SJCRH30 (cell line): ENCODE measurements at places on chromosomes 6 and 20. TPM values are rescaled to one million over a fixed set of nuclear protein-coding genes. Genes with fewer than 3 reads are reported as not detected.

DNA sequence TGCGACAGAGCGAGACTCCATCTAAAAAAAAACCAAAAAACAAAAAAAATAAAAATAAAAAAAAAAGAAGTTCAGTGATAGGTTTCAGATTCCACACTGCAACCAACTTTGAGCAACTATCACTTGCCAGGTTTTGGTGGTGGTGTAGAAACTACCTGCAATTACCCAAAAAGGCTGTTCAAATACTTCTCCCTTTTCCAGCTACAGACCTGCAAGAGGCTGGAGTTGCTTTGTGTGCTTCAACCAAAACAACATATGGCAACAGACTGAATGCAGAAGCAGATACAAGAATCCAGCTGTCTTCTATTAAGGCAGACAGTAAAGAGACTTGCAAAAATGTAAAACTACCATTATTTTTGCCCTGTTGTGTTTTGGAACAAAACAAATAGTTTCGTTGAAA is 9.3 kb upstream of the BCAS1 start:
- no peak overlapping the region for H3K27ac ChIP-seq
- H3K36me3 ChIP-seq, result no peaks in the 10 kb centered on the region
- H3K4me3 ChIP-seq, result no peak overlapping the region
- no peaks in the 10 kb centered on the region for H3K27me3 ChIP-seq
- no peak for DNase-seq
- no peaks in the 10 kb centered on the region for H3K4me1 ChIP-seq

GRCh38 chr20:17036541-17036940 is 190.3 kb upstream of the PCSK2 start:
- no peak overlapping the region for H3K4me3 ChIP-seq
- H3K36me3 ChIP-seq, result no peaks in the 10 kb centered on the region
- no peaks in the 10 kb centered on the region; the same call in 1 of the 2 replicates for H3K27me3 ChIP-seq
- H3K27ac ChIP-seq, result no peak overlapping the region

DNA sequence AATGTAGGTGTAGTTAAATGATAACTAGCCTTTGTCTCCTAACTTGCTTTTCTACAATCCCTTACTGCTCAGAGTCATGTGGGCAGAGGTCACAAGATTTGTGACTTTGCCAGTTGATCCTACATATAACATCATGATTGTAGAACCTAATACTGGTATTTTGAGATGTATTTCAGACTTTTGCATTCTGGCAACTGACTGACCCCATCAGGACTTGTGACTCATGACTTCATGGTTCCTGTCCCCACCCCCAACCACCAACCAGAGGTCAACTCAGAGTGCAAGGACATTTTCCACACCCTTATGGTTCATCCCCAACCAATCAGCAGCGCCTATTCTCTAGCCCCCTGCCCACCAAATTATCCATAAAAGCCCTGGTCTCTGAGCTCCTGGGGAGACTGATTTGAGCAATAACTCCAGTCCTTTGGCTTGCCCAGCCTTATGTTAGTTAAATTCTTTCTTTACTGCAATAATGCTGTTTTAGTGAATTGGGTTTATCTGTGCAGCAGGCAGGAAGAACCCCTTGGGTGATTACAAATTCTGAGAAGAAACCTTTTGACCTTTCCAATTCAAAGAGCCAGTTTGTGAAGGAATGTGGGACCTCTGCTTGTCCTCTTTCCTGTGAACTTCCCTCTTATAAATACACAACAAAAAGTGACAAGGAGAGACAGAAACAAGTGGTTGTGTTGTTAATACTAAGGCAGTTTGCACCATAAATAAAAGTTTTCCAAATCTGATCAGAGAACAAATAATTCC is 588.7 kb downstream of the UTRN start:
- H3K4me3 ChIP-seq, result no peak overlapping the region
- H3K36me3 ChIP-seq, result no peaks in the 10 kb centered on the region
- no peaks in the 10 kb centered on the region for H3K27me3 ChIP-seq
- H3K4me1 ChIP-seq, result no peaks in the 10 kb centered on the region
- no peak for DNase-seq
- no peak overlapping the region for H3K27ac ChIP-seq

- no peak for DNase-seq
- no peaks in the 10 kb centered on the region for H3K27me3 ChIP-seq
- H3K36me3 ChIP-seq, result no peaks in the 10 kb centered on the region
Measured at GRCh38 chr20:35150846-35151579, 3.9 kb upstream of the EDEM2 start.

DNA sequence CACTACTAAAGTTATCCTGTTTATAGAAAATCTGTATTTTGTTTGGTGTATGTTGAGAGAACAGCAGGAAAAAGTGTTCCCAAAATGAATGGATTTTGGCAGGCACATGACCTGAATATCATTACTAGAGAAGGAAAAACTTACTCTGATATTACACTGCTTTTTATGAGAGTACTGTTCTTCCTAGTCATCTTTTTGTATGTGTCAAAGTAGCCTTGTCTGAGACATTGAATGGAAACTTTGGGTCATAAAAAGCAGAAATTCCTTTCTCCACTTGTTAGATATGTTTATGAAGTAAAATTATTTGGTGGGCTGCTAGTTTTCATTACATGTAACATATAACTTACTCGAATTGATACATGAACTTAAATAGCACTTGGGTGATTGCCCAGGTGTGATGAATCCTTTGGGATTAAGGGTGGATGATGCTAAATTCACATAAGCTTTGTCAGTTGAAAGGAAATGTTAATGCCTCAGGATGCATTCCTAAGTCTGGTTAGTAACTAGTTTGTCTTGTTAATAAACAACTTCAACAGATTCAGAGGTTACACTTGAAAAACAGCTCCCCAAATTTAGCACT is 206.7 kb downstream of the CENPW start:
- no peak overlapping the region for H3K27ac ChIP-seq
- DNase-seq, result no peak
- H3K27me3 ChIP-seq, result no peaks in the 10 kb centered on the region
- no peak overlapping the region for H3K4me3 ChIP-seq
- H3K36me3 ChIP-seq, result no peaks in the 10 kb centered on the region

DNA sequence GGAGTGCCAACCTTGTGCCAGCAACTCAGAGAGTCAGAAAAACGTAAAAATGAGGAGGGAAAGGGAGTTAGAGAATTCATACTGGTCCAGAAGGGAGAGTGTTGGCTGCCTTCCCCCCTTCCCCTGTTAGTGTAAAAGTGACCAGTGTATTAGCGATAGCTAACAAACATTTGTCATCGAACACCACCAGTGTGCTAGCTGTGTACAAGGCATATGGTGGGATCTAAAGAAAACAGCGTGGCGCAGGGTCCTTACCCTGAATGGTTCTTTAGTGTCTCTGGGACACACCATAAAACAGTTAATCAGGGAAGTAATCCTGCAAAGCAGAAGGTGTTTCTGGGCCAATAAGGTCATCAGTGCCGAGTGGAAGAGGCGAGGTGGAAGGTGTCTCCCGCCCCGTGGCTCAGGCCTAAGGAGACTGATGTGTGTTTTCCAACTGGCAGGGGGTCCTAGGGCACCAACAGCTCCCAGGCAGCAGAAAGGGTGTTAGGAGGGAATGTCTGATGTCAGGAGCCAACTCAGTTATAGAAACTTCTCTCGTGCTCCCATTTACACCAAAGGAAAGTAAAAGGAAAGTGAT is 91.9 kb downstream of the TCP11 start:
- H3K4me1 ChIP-seq, result peaks cover 35% of the 10 kb centered on the region
- H3K27ac ChIP-seq, result peak overlapping the region; percentile 97
- H3K4me3 ChIP-seq, result peak overlapping the region; percentile 33

GRCh38 chr6:161319231-161319630 is 45.4 kb upstream of the AGPAT4 start:
- H3K27me3 ChIP-seq, result no peaks in the 10 kb centered on the region
- H3K4me1 ChIP-seq, result peaks cover 8% of the 10 kb centered on the region

- no peaks in the 10 kb centered on the region for H3K4me1 ChIP-seq
- H3K4me3 ChIP-seq, result no peak overlapping the region
- DNase-seq, result no peak
- H3K27me3 ChIP-seq, result no peaks in the 10 kb centered on the region
- no peaks in the 10 kb centered on the region for H3K36me3 ChIP-seq
Measured at GRCh38 chr6:125798734-125799508, 8.2 kb downstream of the NCOA7 start.

GRCh38 chr20:22582964-22583772 is 1.2 kb downstream of the FOXA2 start:
- H3K27ac ChIP-seq, result peak overlapping the region; percentile 45; the same call in 1 of the 2 replicates
- H3K36me3 ChIP-seq, result peaks cover 2% of the 10 kb centered on the region; the same call in 1 of the 2 replicates
- H3K4me3 ChIP-seq, result peak overlapping the region; percentile 66
- DNase-seq, result peak; percentile 14
- no peaks in the 10 kb centered on the region for H3K4me1 ChIP-seq
- no peaks in the 10 kb centered on the region for H3K27me3 ChIP-seq

GRCh38 chr6:122995921-122996793 is at the start of gene CLVS2:
TSS of gene CLVS2 (plus strand) at chr6:122996235. CDS start at chr6:122997778, 1,543 bp downstream.
- no peaks in the 10 kb centered on the region for H3K4me1 ChIP-seq
- H3K27me3 ChIP-seq, result peaks cover 6% of the 10 kb centered on the region; the same call in 1 of the 2 replicates
- H3K4me3 ChIP-seq, result no peak within 1 kb of the TSS
- H3K36me3 ChIP-seq, result no peaks in the 10 kb centered on the region
- no peak for DNase-seq

- H3K4me1 ChIP-seq, result no peaks in the 10 kb centered on the region; the same call in none of the 2 replicates
- no peaks in the 10 kb centered on the region for H3K27me3 ChIP-seq
- peak within 1 kb of the TSS; percentile 56 for H3K4me3 ChIP-seq
- H3K27ac ChIP-seq, result peak within 1 kb of the TSS; percentile 51
- DNase-seq, result peak; percentile 16
- H3K36me3 ChIP-seq, result no peaks in the 10 kb centered on the region
Measured at GRCh38 chr6:112253841-112254816, at the start of gene LAMA4. TSS of gene LAMA4 (minus strand) at chr6:112254567. CDS start at chr6:112254150, 417 bp downstream.

DNA sequence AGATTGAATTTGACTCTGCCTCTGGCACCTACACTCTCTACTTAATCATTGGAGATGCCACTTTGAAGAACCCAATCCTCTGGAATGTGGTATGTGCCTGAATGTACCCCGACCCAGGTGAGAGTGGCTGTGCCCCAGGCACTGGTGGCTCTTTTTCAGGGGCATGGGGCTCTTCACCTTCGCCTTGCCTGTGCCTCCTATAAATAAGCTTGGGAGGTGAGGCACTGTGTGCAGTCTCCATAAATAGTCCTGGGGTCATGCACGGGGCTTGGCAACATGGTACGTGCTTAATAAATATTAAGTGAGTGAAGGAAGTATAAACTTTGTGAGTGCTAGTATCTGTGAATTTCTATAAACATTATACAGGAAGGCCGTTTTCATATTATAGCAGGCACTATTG is 33.0 kb downstream of the GHRH start:
- H3K36me3 ChIP-seq, result peaks cover 89% of the 10 kb centered on the region
- no peak overlapping the region for H3K4me3 ChIP-seq
- no peaks in the 10 kb centered on the region for H3K27me3 ChIP-seq
- no peak for DNase-seq
- H3K4me1 ChIP-seq, result peaks cover 31% of the 10 kb centered on the region

GRCh38 chr20:1934721-1935573 is 39.7 kb downstream of the SIRPA start:
- no peaks in the 10 kb centered on the region for H3K4me1 ChIP-seq
- no peak overlapping the region for H3K27ac ChIP-seq
- no peaks in the 10 kb centered on the region for H3K27me3 ChIP-seq
- DNase-seq, result no peak

DNA sequence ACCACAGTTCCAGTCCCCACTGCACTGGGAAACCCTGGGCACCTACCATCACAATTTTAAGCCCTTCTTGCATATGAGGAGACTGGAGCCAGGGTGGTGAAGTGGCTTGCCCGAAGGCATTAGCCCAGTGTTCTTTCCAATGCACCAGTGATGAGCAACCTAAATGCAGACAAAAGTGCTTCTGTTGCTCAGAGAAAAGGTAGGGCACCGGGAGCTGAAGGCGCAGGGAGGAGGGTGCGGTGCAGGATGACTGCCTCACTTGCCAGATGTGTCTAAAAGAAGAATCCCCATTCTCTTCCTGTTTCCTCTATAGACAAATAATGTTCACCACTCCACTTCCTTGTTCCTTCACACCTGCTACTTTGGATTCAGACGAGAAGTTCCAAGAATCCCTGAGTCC is 86.5 kb downstream of the QRSL1 start:
- no peak for DNase-seq
- no peak overlapping the region for H3K4me3 ChIP-seq
- no peaks in the 10 kb centered on the region for H3K27me3 ChIP-seq
- H3K36me3 ChIP-seq, result no peaks in the 10 kb centered on the region
- no peaks in the 10 kb centered on the region for H3K4me1 ChIP-seq

DNA sequence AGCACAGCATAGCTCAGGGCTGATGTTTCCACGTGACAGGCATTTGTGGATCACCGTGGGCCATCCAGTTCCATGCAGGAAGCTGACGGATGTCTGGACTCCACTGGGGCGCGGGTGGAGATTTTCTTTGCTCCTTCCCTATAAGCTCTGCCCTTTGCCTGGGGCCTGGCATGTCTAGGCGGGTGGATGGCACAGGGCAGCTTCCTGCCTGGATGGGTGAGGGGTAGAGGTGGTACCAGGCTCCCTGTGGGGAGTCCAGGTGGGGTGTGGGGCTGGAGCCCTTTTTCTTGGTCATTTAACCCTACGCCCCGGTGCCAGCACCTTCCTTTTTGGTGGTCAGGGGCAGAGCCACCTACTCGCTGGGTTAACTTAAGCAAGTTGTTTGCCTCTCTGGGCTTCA is 10.4 kb downstream of the FAM110A start:
- peaks cover 30% of the 10 kb centered on the region for H3K4me1 ChIP-seq
- H3K4me3 ChIP-seq, result no peak overlapping the region
- H3K36me3 ChIP-seq, result peaks cover 18% of the 10 kb centered on the region
- DNase-seq, result no peak

- H3K27me3 ChIP-seq, result peaks cover 4% of the 10 kb centered on the region; the same call in 1 of the 2 replicates
- DNase-seq, result peak; percentile 23
- no peak overlapping the region for H3K4me3 ChIP-seq
- H3K4me1 ChIP-seq, result no peaks in the 10 kb centered on the region
- no peaks in the 10 kb centered on the region for H3K36me3 ChIP-seq
Measured at GRCh38 chr6:134436281-134436815, 118.4 kb upstream of the SGK1 start.

DNA sequence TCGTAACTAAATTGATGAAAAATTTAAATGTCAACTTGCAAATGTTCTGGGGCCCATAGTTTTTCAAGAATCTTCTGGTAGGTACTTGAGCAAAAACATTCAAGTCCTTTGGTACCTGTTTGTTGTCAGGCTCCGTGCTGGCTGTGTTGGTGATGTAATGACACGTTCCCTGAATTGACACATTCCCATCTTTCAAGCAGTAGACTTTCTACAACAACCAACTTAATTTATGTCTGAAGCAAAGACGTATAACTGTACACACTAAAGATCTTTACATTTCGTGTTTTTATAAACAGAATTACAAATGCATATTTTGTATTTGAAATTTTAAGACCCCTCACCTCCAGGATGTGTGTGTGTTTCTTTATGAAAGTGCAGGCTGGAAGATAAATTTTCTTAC is 49.5 kb downstream of the NCOA3 start:
- no peaks in the 10 kb centered on the region for H3K27me3 ChIP-seq
- H3K4me1 ChIP-seq, result peaks cover 10% of the 10 kb centered on the region
- H3K4me3 ChIP-seq, result no peak overlapping the region

Gene PTGIS
- 0.28 and 0.56 TPM in 2 replicates for total RNA-seq

Gene NRSN1
- total RNA-seq, result not detected in 2 replicates

Gene BPIFB2
- not detected in 2 replicates for total RNA-seq

Gene TUBB1
- 0.03 TPM in 1 of 2 replicates, not detected in the other for total RNA-seq

Gene SLC25A27
- total RNA-seq, result 0.33 and 0.81 TPM in 2 replicates

Gene OLIG3
- not detected in 2 replicates for total RNA-seq
